ENCODE measurements at places on chromosomes 16 and 17.

DNA sequence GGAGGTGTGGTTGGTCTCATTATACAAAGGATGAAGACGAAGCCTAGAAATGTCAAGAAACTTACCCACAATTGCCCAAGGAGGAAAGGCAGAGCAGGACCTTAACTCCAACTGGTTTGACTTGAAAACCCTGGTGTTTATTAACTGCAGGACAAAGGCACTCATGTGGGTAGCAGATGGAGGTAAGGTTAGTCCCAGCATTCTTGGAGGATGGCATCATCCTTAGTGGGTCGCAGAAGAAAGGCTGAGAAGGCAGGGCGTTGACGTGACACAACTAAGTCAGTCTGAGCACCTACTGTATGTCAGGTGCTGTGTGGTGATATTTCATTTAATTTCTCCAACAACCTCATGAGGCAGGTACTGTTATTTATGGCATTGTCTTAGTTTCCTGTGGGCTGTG lies 101.3 kb downstream of the HAPSTR1 start:
- DNase-seq = no peak

DNA sequence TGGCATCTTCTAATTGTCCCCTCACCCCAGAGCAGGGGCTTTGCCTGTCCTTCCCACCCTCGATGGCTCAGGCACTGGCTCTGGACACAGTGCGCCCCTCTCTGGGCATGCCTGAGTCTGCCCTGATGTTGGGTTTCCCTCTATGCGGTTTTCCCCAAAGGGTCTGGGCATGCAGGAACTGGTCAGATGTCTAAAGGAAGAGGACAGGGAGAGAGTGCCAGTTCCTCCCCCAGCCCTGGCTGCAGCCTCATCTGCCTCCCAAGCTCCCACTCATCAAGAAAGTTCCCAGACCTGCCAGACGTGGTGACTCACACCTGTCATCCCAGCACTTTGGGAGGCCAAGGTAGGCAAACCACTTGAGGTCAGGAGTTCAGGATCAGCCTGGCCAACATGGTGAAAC lies 41.3 kb upstream of the PABPN1L start:
- no peak for DNase-seq

GRCh38 chr17:63162406-63163157 lies 196.5 kb downstream of the TANC2 start:
- no peak for DNase-seq

DNA sequence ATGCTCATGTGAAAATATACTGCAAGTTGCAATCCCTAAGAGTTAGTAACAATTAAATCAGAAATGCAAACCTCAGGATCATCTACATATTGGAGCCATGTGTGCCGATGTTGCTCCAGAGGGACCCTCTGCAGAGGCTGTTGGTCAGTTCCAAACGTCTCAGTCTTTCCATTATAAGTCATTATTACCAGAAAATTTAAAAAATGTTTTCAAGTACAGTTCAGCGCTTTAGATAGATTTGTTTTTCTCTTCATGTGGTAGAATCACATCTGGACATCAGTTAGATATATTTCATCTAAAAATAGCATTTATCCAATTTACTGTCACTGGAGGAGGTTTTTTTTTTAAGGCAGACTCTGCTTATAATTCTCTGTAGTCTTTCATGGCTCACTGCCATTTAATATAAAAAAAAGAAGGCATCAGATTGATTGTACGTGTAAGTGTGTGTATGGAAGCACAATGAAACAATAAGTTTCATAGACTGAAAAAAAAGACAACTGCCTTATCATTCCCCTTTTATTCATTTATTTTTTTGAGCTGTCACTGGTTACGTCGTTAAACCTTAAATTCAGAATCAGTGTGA lies 46.1 kb upstream of the MARCHF10 start:
- no peak for DNase-seq

- no peak for DNase-seq
These were observed 2.1 kb downstream of the MGAT5B start for GRCh38 chr17:76870377-76870714.

- no peak for DNase-seq
These were observed 3.7 kb downstream of the CD300C start for GRCh38 chr17:74542166-74542565.

DNA sequence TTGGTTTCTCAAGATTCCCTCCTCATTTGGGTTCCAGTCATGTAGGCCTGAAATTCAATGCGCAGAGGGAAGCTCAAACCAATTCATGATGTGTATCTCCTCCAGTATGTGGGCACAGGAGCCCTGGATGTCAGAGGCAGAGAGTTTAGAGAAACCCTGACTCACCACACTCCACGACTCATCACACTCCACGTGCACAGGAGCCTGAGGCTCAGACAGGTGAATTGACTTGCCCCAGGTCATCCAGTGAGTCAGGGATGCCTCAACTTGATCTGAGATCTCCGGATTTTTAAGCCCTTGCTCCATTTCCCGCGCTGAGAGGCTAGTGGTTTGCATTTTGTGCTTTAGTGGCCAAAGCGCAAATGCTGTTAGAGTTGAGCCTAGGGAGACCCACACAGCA lies 183.9 kb downstream of the HAPSTR1 start:
- DNase-seq = no peak

DNA sequence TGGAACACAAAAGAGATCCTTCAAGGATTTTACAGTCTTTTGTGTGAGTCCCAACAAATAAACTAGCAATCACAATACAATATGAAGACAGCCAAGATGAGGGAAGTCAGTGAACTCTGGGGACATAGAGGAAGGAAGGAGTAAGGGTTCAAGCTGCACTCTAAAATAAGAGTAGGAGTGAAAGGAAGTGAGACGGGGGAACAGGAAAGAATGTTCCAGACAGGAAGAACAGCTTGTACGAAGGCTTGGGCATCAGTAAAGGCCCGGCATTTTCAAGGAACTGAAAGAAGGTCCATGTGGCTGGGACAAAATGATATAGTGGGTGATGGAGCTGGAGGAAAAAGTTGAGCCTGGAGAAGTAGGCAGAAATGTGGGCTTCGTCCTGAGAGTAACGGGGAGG lies 4.5 kb downstream of the CCL17 start:
- no peak for DNase-seq

DNA sequence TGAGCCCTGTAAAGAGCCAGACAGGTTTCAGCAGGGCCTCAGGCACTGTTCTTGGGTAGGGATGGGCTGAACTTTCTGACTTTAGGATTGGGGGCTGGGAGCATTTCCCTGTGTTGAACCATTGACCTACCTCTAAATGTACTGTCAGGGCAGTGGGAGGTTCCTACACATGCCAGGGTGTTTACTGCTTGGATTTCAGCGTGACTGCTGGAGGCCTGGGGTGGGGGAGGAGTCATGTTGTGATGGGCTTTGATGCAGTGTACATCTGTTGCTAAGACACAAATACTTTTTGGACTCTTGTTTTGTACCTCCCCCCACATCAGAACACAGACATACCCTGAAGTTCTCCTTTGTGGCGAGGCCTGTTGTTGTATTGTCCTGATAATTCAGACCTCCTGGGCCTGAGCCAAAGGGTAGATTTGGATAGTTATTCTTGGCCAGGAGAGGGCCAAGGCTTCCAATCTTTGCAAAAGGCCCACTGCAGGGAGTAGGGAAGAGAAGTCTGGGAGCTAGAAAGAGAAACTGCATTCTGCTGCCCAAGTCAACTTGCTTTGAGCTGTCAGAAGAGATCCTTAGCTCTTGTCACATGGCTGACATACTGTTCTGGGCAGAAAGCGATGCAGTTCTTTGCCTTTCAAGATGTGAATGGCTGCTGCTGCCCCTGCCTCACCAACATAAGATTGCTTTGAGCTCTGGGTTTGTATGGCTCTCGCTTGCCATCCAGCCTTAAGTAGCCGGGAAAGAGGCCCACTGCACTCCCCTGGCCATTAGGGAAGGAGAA lies 3.7 kb downstream of the NFE2L1 start:
- no peak for DNase-seq

DNA sequence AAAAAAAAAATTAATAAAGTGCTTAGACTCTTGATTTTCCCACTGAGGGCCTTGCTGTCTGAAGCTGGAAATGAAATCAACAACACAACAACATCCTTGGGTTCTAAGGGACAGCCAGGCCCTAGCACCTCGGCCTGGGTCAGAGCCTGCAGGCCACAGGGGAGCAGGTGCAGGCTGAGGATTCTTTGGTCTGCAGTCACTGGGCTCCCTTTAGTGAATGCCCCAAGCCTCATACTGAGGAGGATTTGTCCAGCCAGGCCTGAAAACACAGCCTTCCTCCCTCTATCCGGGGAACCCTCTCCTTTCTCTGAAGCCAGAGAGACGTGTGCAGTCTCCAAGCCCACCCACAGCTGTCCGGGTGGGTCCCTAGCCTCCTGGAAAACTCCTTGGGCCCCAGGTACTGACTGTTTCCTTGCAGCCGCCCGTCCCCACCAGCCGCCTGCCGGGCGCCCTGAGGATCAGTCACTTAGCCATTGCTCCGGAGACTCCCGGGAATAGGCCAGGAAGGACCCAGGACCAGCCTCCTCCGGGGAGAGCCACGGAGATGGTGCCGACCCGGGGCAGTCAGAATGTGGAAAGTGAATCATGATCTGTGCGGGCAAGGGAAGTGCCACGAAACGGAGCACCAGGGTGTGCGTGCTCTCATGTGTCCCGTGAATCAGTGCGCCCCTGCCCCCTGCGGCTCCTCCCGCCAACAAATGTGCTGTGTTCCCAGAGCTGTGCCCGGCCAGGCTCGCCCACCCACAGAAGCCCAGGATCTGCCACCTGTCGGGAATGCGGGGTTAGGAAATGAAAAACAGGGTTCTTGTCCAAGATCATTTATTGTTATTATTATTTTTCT lies 91.0 kb downstream of the RTN4RL1 start:
- no peak for DNase-seq

GRCh38 chr16:609316-609715 lies 19.4 kb downstream of the RAB40C start:
- no peak for DNase-seq

DNA sequence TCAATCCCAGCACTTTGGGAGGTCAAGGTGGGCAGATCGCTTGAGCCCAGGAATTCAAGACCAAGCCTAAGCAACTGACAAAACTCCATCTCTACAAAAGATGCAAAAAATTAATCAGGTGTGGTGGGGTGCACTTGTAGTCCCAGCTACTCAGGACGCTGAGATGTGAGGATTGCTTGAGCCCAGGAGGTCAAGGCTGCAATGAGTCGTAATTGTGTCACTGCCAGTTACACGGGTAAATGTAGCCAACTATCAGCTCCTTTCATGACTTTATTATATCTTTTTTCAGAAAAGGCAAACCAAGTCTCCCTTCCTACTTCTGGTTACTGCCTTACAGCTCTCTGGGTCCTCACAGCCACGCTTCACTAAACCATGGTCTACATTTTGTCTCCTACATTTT lies 4.0 kb downstream of the SDF2 start:
- no peak for DNase-seq

DNA sequence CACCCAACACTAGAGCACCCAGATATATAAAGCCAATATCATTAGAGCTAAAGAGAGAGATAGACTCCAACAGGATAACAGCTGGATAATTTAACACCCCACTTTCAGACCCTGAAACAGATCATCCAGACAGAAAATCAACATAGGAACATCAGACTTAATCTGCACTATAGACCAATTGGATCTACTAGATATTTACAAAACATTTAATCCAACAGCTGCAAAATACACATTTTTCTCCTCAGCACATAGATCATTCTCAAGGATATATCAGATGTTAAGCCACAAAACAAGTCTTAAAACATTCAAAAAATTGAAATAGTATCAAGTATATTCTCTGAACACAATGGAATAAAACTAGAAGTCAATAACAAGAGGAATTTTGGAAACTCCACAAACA lies 4.1 kb upstream of the CCL13 start:
- DNase-seq = no peak

- DNase-seq = no peak
These were observed 32.1 kb downstream of the DNAH17 start for GRCh38 chr17:78544881-78545755.

DNA sequence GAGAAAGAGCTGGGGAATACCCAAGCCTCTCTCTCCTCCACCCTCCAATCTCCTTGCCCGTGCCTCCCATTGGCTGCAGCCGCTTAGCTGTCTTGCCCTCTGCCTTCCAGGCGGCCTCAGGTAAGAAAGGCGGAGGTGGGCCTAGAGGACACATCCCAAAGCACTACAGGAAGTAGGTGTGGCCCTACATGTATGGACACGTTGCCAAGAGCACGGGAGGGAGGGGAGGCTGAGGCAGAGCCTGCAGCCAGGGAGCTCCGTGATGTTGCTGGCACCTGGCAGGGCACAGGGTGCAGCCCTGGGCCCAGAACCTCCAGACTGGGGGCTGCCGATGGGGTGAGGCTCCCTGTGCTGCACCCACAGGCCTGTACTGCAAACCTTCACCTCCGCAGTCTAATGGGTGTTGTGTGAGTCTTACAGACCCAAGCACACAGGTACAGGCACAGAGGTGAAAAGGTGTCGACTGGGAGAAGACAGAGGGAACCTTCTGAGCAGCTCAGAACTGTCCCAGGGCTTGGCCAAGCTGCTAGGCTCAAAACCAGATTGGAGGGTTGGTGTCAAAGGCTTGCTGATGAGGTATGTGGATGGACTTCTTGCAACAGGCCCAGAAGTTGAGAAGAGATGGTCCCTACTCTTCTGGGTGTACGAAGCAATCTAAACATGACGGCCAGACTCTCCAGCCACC lies 23.5 kb upstream of the FOXK2 start:
- no peak for DNase-seq

GRCh38 chr17:38893607-38894006 lies 23.7 kb downstream of the LASP1 start:
- DNase-seq = no peak

DNA sequence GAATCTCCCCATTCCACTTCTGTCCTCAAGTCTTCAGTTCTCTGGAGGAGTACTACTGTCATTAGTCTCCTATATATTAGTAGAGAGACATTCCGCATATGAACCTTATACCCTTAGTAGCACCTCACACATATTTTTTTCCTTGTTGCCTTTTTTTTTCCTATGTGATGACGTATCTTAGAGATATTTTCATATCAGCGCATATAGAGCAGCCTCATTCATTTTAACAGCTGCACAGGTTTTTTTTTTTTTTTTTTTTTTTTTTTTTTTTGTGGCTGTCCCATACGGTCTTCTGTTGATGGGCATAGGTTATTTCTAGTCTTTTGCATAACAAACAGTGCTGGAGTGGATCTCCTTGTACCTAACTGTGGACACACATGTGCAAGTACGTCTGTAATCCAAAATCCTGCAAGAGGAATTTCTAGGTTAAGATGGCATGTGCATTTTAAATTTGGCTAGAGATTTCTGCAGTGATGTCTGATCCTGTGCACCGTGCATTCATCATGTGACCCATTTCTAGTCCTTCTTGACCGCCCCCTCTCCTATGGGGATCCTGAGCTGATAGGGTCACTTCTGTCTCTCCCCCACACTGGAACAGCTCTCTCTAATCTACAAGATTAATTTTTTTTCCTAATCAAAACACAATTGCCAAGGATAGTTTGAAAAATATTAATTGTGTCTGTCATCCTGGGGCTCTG lies 64.8 kb downstream of the PRKCB start:
- DNase-seq = no peak

DNA sequence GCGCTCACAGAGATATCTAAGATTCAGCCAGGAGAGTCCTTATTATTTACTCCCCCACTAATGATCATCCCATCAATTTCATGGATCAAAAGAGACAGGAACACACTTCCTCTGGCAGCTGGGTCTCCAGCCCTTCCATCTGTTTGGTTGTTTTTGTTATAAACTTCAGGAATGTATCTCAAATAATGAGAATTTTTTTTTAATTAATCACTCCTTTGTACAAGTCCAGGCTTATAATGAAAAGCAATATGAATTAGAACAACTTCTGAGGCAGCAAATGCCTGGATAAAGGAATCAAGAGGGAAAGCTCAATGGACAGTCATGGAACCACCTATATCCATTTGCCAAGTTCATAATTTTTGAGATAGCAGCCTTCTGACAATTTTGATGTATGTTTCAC lies 73.4 kb downstream of the HS3ST3B1 start:
- no peak for DNase-seq

GRCh38 chr16:22797551-22797950 lies 16.4 kb upstream of the HS3ST2 start:
- DNase-seq = no peak
